ENCODE measurements at places on chromosomes 5 and 9.

GRCh38 chr5:36722900-36723299 is 116.5 kb downstream of the SLC1A3 start:
- DNase-seq = no peak

DNA sequence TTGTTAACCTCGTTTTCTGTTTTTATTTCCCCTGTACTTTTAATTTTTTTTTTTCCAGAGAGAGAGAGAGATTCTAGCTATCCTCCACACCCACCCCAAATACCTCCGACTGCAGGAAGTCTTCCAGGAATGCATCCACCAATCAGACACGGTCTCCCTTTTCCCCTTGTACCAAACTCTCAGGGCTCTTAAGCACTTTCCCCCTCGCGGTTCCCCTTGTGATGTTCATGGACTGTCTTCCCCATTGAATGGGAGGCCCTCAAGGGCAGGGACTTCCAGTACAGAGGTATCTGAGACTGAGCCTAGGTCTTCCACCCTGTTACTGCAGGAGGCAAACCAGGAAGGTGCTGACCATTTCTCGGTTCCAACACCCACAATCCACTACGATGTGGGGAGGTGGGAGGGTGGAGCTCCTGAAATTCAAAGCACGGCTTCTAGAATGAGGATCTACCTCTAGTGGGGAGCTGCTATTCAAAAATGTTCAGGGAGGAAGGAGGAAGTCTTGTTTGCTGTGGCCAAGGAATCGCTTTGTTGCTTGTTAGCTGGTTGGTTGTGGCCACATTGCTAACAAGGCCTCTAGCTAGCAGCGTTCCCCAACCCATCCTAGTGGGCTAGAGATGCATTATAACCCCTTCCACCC is 37.5 kb upstream of the PTGS1 start:
- no peak for DNase-seq

DNA sequence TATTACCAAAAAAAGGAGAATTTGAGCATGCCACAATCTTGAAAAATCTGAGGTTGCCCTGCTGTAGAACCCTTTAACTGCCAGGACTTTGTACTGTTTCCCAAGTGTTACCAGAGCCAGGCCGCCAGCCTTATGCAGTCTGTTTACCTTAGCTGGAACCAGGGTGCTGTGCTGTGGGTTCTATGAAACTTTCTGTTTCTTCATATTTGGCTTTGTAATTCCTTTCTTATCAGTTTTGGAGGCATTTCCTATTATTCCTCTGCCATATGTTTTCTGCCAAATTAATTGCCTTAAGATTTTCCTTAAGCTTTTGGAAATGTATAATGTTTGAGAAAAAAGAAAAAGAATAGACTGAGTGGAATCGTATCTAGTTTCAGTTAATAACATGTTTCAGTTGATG is 2.1 kb downstream of the S1PR3 start:
- no peak for DNase-seq

DNA sequence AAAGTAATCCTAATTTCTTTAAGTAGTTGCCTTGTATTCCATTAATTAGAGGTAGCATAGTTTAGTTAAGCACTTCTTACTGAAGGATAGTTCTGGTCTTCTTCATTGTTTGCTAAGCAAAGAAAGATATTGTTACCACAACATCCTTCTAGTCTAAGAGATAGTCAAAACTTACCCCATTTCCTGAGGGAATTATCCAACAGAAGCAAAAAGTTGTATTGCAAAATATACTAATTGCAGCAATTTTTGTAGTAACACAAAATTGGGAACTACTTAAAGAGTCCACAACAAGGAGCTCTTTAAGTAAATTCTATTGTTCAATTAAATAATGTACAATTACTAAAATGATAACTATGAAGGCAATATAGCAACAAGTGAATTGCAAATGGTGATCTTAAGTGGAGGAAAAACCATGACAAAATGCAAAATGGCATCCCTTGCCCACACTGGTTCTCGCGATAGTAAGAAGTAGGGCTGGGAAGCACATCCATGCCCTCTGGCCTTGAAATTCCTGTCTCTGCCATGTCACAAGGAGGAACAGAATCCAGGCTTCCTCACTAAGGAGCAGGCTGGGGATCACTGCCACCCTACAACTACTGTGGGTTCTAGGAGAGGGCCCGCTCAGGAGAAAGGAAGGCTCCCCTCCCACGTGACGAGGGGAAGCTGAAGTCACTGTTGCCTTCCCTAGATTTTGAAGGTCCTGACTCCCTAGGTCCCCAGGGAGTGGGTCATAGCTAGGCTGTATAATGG is 23.3 kb upstream of the MEGF9 start:
- no peak for DNase-seq

- DNase-seq = no peak
Observed at GRCh38 chr5:57360871-57361270, 121.7 kb downstream of the ACTBL2 start.
